ENCODE measurements at places on chromosomes 7 and 10. TPM values are rescaled to one million over a fixed set of nuclear protein-coding genes. Genes with fewer than 3 reads are reported as not detected.

DNA sequence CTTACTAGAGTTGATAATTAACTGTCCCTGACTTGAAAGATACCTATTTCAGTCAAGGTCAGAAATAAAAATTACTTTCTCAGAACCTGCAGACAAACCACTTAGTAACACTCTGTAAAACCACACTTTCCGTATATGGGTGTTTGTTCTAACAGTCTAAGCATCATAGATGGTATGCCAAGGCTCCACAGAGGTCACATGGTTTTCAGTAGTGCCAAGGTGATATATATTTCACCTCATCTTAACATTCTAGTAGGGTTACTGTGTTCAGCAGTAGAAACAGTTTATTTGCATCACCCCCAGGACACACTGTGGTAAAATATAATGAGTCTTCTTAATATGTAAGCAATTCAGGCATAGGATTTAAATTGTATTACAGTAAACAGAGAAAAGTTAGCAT, 61.5 kb downstream of the KCND2 start:
- no peaks in the 10 kb centered on the region for H3K27me3 ChIP-seq
- no peaks in the 10 kb centered on the region for H3K4me1 ChIP-seq
- no peak overlapping the region for H3K27ac ChIP-seq
- H3K4me3 ChIP-seq: no peak overlapping the region
- H3K36me3 ChIP-seq: no peaks in the 10 kb centered on the region

DNA sequence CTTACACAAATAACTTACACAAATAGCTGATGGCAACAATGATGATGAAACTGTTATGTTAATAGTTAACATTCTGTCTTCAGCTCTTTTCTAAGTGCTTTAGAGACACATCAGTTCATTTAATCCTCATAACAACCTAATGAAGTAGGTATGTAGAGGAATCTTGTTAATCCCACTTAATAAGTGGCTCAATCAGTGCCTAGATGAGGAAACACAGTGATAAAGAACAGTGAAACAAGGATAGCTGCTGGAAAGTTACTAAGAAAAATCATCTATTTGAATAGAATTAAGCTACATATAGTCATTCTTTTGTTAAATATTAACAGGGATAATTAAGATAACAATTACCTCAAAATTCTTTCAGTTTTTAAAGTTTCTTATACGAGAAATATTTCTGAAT, 487.6 kb downstream of the ARL4A start:
- H3K4me1 ChIP-seq: peaks cover 4% of the 10 kb centered on the region
- no peaks in the 10 kb centered on the region for H3K27me3 ChIP-seq
- no peaks in the 10 kb centered on the region for H3K36me3 ChIP-seq

The CYP3A5 gene
- total RNA-seq: not detected

DNA sequence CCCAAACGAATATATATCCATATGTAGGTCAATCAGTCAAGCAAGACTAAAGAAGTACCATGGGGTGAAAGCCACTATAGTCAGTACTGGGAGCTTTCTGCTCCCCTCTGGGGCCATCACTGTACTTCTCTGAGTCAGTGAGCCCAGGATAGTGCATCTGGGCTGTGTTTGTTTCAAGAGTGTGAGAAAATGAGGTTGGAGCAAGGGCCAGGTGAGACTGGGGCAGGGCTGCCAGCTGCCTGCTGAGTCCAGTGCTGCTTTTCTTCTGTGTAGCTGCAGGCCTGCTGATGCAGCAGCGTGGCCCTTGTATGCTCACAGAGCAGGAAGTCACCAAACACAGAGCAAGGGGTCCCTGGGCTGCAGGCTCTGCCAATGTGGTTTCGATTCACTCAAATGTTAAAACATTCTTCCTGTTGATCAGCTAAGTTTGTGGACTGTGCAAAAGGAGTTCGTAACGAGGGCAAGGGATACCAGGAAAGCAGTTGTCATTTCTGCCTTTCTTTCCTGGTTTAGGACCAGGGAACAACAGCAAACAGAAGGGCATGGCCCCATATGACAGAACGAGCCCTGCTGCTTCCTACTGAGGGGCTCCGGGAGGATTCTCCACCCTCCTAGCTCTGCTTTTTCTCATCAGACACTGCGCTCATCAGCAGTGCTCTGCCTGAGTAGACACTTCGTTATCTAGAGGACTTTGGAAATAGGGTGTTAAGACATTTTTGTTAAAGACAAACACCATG, 65.4 kb upstream of the TNS3 start:
- no peaks in the 10 kb centered on the region for H3K27me3 ChIP-seq
- H3K36me3 ChIP-seq: no peaks in the 10 kb centered on the region
- peaks cover 19% of the 10 kb centered on the region for H3K4me1 ChIP-seq
- H3K27ac ChIP-seq: no peak overlapping the region
- no peak for DNase-seq

DNA sequence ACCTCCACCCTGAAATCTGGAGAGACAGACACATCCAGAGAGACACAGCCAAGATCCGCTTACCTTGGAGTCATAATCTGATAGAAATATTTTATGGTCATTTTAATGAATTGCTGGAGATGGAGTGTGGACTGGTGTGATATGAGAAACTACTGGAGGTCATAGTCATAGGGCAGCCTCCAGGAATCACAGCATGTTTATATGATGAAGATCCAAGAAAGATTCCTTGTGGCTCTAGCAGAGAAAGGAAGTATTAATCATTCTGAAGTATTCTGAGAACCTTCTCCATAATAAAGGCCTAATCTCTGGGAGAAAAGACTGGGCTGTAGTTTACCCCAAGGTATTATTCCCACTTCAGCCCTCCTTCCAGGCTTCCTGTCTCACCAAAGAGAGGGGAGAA, 38.0 kb downstream of the POLR1F start:
- no peaks in the 10 kb centered on the region for H3K4me1 ChIP-seq
- peaks cover 9% of the 10 kb centered on the region for H3K27me3 ChIP-seq
- no peak overlapping the region for H3K4me3 ChIP-seq
- no peaks in the 10 kb centered on the region for H3K36me3 ChIP-seq
- H3K27ac ChIP-seq: no peak overlapping the region

DNA sequence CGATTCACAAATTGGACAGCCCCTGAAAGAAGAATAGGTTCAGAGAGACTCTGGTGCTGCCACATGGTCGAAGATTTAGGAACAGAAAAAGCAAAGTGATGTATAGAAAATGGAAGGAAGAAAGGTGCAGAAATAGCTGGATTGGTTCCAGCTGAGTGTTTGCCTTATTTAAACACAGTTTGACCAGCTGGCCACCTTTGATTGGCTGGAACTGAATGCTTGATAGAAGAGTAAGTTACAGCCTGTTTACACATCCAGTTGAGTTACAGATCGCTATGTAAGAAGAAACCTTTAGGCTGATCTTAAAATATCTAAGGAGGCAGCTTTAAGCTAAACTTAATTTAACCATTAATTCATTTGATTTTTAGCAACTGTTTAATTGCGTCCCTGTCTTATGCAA, 40.3 kb upstream of the KAT6B start:
- no peaks in the 10 kb centered on the region for H3K27me3 ChIP-seq
- no peak overlapping the region for H3K4me3 ChIP-seq
- H3K27ac ChIP-seq: no peak overlapping the region
- H3K36me3 ChIP-seq: no peaks in the 10 kb centered on the region
- peaks cover 9% of the 10 kb centered on the region for H3K4me1 ChIP-seq

DNA sequence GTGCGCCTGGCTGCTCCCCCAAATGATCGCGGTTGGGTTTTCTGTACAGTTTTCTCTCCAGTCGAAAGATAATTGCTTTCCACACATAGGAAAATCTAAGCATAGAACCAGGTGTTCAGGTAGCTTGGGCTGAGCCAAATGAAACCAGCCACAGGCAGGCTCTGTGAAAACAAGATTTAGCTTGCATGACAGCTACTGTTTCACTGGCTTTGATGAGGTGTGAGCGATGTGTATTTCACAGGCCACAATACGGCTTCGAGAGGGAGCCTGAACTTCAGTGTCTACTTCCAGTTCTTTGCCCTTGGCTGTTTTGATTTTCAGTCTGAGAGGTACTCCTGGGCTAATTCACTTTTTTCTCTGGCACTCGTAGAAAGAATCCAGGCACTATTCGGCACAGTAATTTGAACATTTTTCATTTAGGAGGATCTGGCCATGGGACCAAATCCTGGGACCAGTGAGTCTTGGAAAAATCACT, 110.5 kb downstream of the JCAD start:
- H3K27me3 ChIP-seq: no peaks in the 10 kb centered on the region
- DNase-seq: peak; percentile 23

DNA sequence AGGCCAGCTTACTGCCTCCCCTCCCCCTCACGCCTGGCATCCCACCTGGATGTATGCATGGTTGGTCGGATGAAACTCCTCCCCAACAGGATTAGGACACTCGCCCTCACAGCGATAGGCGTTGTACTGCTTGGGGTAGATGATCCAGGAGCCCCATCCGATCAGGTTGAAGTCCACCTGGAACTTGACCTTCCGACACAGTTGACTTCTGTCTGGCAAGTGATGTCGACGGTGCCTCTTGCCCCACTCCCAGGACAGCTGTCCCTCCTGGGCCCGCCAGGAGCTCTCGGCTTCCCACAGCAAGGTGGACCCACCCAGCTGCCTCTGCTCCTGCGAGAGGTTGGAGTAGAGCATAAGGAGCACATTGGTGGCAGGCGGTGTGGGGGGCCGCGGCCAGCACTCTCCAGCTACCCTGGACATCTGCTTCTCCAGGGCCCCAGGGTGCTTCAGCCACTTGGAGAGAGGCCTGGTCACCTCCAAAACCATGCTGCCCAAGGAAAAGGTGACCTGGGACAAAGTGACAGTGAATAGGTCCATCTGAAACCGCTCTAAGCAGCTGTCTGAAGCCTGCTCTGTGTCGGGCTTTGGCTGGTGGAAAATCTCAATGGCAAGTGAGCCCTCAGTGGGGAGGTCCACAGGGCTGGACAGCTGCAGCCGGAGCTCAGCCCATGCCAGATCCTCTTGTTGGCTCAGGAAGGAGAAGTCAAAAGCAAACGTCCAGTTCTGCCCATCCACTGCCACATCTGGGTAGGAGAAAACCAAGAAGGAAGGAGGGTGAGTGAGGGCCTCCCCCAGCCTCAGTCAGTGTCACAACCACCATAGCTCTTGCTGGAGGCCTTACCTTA, 6.0 kb downstream of the NODAL start:
- no peak overlapping the region for H3K27ac ChIP-seq
- H3K4me1 ChIP-seq: no peaks in the 10 kb centered on the region
- no peak overlapping the region for H3K4me3 ChIP-seq
- H3K27me3 ChIP-seq: no peaks in the 10 kb centered on the region
- peaks cover under 1% of the 10 kb centered on the region for H3K36me3 ChIP-seq

DNA sequence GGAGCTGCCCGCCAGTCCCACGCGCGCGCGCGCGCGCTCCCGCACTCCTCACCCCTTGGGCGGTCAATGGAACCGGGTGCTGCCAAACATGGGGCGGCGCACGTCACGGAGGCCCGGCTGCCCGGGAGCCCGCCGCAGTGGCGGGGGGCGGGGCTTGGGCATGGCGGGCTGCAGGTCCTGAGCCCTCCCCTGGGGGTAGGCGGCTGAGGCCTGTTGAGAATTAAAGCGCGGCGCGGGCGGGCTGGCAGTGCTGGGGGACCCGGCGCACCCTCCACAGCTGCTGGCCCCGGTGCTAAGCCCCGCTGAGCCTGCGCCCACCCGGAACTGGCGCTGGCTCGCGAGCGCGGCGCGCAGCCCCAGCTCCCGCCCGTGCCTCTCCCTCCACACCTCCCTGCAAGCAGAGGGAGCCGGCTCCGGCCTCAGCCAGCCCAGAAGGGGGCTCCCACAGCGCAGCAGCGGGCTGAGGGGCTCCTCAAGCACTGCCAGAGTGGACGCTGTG, 634.2 kb downstream of the ANKRD7 start:
- H3K27me3 ChIP-seq: no peaks in the 10 kb centered on the region
- no peaks in the 10 kb centered on the region for H3K36me3 ChIP-seq

- H3K27ac ChIP-seq: no peak overlapping the region
- H3K4me3 ChIP-seq: no peak overlapping the region
- no peaks in the 10 kb centered on the region for H3K36me3 ChIP-seq
These were observed 148.0 kb downstream of the NRCAM start for GRCh38 chr7:108308276-108308675.

- H3K27me3 ChIP-seq: peaks cover 59% of the 10 kb centered on the region
- H3K36me3 ChIP-seq: no peaks in the 10 kb centered on the region
- no peak for DNase-seq
- no peaks in the 10 kb centered on the region for H3K4me1 ChIP-seq
- H3K27ac ChIP-seq: no peak overlapping the region
These were observed 135.9 kb downstream of the PAXIP1 start for GRCh38 chr7:154867068-154867467.

DNA sequence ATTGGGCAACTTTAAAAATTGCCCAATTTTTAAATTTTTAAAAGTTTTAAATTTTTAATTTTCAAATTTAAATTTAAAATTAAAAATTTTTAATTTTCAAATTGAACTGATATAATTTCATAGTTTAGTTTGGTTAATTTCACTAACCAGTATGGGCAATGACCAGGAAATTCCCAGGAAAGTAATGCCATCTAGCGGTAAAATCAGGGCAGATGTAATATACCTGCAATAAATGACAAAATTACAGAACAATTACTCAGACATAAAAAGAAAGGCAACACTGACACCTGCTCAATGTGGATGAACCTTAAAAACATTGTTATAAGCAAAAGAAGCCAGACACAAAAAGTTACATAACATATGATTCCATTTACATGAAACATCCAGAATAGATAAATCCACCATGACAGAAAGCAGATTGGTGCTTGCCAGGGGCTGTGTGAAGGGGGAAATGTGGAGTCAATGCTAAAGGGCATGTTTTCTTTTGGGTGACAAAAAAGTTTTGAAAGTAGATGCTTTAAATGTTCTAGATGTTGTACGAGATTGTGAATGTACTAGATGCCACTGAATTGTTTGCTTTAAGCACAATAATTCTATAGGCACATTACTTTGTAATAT, 28.6 kb upstream of the SLC16A12 start:
- no peak overlapping the region for H3K27ac ChIP-seq
- DNase-seq: peak; percentile 73
- H3K4me3 ChIP-seq: no peak overlapping the region
- H3K36me3 ChIP-seq: no peaks in the 10 kb centered on the region
- H3K4me1 ChIP-seq: no peaks in the 10 kb centered on the region

DNA sequence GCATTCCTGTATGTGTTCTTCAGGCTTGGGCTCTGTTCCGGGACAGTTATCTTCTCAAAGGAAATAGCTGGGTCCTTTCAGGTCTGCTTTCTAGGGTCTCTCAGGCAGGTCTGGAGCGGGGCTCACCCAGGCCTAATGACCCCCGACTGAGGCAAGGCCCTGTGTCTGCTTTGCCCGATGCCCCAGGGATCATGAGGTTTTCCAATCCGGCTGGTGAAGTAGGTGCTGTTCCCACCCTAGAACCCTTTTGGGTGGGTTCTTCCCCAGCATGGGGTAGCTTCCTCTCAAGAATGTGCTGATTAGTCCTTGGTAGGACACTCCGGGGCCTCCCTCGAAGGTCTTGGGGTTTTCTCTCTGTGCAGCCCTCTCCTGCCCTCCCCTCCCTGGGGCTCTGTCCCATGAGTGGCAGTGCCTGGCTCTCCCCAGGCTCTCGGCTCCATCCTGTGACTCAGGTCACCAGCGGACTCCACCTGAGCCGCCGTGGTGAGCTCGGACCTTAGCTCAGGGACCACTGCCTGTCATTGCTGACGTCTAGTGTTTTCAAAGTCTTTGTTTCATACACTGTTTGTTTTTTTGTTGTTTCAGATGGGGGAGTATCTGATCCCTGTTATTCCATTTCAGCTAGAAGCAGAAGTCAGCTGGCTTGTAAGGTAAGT, 71.0 kb upstream of the NKX6-2 start:
- H3K4me3 ChIP-seq: no peak overlapping the region
- DNase-seq: no peak
- no peaks in the 10 kb centered on the region for H3K36me3 ChIP-seq
- H3K27me3 ChIP-seq: peaks cover 54% of the 10 kb centered on the region
- no peaks in the 10 kb centered on the region for H3K4me1 ChIP-seq
- no peak overlapping the region for H3K27ac ChIP-seq
